LHCN-M2 (cell line): ENCODE measurements at places on chromosomes 3 and 15.
A peak's percentile ranks its signal among the peaks of the same experiment; 100 is the strongest.

DNA sequence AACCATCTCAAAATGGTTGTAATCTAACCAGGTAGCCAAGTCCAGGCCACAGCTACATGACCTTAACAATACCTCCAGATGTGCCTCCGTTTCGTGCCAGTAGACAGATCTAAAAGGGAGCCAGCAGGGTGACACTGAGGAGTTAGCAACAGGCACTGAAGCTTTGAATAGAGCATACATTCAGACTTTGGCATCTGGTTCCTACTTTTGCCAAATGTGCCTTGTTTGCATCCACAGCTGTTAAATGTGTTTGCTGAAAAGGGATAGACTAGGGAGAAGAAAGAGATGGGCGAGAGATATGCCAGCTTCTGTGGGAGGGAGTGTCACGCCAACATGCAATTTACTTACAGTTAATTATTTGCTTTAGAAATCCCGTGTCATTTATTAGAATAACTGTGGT lies 1433.9 kb upstream of the CADM2 start:
- DNase-seq, result no peak

- no peak for DNase-seq
These were observed 16.8 kb downstream of the PAQR5 start for GRCh38 chr15:69315402-69316110.

DNA sequence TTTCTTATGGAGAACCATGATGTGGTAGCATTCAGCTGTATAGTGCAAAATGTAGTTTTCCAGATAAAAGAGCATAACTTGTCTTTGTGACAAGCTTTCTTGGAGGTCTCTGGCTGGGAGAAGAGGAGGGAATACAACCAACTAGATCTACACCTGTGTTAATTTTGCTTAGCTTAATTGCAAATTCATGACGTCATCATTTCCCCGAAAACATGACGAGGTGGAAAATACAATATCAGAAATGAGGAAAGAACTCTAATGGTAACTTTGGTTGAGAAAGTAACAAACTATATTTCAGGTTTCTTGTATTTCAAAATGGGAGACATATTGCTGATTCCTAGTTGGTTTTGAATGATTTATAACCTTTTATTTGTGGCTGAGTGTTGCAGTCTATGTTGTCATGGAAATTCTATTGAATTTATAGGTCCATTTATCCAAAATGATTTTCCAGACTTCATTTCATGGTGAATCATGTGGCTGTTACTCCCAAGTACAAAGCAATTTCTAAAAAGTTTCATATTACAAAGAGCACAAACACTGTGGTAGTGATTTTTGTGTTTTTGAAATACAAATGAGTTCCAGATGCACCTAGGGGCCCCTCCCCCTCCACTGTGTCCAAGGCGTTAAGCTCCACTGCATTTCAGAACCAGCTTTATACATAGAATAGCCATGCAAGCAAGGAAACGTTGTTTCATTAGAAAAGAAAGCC lies 307.2 kb downstream of the FEZF2 start:
- DNase-seq, result peak; percentile 5

DNA sequence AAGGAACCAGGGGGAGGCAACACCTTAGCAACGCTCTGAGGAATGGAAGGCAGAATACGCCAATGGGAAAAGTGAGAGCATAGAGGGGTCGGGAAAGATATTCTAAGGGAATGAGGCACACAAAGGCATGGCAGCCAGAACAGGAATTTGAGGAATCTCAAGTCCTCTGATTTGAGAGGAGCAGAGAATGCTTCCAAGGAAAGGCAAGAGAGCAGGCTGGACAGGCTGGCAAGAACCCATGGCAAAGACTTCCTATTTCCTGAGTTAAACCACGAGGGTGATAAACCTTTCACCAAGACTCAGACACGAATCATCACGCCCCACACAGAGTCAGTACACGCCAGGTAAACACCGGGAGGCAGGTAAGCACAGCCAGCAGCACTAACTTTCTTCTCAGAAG lies 109.8 kb downstream of the IGF2BP2 start:
- no peak for DNase-seq

- no peak for DNase-seq
These were observed 140.3 kb downstream of the NR2F2 start for GRCh38 chr15:96470681-96471310.

DNA sequence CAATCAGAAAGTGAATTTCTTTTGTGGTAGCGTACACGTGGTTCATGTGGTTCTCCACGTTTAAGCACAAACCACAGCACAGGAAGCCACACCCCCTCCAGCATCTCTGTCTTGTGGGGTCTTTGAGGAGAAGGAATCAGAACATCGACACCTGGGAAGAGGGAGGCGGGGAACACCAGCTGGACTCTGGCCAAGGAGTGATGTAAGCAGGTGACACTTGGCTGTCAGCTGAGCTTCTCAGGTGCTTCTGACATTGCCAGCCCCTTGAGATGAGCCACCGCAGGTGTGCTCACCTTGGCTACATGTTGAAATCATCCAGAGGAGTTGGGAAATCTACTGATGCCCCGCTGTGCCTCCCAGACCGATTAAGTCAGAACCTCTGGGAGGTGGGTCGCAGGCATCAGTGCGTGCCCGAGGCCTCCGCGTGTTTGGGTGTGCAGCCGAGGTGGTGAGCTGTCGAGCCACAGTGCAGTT lies 85.0 kb downstream of the FAM81A start:
- DNase-seq, result no peak

- DNase-seq, result peak; percentile 40
These were observed 1.2 kb upstream of the SNAPC5 start for GRCh38 chr15:66498501-66499386.

DNA sequence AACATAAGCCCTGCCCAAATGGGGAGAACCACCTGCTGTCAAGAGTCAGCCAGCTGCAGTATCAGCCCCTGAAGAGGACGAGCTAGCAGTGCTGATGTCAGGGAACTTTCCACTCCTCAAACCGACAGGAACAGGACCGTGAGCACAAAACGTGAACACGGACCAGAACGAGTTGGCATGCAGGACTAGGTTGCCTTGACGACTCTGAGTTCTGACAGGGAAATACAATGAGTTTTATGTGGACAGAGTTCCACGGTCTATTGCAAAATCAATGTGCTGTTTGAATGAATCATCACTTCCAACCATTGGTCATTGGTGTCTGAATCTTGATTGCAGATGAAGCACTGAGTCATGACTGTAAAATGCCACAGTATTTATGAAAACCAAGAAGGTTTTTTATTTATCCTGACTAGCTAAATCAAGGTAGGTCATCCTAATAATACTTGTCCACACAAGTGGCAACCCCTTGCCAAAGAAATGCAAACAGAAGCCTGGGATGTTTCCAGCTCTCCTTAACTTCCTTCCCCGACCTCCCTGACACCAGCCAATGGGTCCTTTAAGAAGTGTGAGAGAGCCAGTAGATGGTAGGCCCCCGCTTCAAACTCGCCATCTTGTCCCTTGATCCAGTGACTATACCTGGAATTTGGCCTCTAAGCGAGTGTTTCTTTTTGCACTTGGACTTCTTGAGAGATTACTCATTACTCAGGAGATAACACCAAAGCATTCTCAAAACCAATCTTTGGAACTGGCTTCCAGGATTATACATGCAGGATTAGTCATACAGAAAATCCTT lies 119.6 kb downstream of the ASB7 start:
- DNase-seq, result peak; percentile 99

- DNase-seq, result no peak
These were observed 25.0 kb downstream of the CHP1 start for GRCh38 chr15:41256103-41256502.

DNA sequence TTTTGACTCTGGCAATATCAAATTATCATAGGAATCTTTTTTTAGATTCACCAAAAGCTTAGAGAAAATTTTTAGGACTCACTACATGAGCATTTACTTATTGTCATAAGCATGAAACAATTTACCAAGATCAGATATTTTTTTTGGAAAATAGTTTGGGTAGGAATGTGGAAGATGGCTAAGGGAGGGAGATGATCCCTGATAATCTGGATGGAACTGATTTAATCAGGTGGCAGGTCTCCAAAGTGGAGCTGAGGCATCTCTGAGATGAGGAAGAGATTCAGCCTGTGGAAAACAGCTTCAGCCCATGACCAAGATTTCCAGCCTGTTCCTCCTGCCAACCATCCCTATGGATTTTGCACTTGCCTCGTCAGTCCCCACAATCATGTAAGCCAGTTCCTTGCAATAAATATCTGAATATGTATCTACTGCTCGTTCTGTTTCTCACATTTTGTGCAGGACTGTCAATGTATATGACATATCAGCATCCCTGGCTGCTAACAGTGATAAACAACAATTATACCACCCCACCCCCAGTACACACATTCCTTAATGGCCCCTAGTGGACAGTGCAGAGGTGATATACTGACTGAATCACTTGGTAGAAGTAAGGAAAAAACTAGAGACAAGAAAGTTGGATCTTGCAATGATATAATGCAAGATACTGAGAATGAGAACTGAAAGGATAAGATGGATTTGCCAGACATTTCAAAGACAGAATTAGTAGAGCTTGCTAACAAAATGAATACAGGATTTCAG lies 183.8 kb downstream of the NEK10 start:
- no peak for DNase-seq

DNA sequence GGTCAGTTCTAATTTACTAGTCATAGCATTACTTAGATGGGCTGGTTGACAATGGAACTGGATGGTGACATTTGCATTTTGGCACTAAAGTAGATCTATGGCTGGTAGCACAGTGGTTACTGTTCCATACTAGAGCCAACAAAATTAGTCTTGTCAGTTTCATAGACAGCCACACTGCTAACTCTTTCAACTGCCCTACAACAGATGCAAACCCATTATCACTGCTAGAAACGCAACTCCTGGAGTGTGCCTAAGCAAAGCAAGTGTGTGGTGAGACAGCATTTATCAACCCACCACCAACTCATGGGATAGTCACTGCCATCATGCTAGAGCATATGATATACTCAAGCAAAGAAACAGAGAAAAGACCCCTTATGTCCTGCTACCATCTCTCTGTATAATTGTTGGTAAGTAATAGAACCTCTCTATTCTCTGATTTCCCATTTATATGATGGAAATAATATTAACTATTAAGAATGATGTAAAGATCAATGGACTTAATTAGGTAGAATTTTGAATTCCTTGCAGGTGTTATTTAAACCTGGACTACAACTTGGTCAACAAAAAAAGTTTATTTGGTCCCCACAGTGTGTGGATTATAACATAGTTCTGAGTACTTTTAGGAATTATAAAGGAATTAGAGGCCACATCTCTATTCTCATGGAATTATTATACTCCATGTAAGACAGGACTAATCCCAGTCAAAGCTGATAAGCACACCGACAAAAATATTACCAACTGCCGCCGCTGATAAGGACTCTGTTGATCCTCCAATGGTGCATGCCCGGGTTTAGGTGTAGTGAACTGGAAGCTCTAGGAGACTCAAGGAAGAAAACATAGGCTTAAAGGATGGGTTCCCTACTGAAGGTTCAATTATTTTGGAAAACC lies 19.9 kb upstream of the ABHD5 start:
- no peak for DNase-seq

DNA sequence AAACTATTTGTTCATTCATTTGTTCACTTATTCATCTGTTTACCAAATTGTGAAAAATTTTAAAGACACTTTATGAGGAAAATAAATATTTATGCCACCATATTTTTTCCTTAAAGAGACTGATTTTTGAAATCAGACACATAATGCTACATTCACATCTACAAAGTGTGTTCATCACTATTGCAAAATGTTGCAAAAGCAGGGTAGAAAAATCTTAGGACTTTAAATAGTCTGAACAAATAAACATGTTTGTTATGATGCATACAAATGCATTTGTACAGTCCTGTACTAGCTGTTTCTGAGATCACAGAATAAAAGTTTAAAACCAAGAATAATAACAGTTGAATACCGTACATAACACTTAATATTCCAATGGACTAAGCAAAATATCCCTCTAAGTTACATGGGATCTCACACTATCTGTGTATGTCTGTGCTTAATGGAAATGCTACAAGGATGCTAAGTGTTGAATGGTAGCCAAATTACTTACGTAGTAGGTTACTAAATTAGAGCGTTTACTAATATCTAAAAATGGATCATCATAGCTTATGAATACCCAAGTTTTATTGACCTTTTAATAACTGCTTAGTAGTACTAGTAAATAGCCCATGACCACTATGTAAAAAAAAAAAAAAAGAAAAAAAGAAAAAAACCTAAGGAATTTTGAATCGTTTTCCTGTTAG lies 25.1 kb downstream of the ATP11B start:
- DNase-seq, result no peak

DNA sequence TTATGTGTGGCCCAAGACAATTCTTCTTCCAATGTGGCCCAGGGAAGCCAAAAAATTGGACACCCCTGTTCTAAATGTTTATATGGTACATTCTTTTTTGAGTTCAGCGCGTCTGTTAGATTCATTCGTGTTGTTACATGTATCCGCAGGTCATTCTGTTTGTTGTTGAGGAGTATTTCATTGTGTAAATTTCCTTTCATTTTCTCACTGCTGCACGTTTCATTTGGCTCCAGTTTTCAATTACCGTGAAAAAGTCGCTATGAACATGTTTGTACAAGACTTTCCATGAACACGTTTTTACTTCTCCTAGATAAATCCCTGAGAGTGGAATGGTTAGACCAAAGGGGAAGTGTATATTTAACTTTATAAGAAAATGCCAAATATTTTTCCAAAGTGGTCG lies 7.5 kb upstream of the OPA1 start:
- DNase-seq, result no peak

DNA sequence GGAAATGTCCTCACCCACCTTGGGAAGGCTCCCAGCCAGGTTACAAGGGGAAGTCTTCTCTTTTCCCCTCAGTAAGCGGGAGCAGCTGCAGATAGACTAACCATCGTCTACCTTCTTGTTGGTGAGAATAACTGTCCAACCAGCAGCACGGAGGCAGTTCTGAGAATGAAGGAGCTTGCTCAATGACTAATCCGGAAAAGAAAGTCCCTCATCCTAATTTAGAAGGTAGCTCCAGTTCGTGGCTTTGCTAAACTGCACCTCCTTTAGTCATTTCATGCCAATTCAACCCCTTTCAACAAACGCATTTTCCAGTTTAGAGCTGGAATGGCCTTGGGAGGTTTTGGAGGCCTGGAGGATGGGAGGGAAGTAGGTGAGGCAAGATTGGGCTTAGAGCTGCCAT lies 527.4 kb upstream of the PROK2 start:
- DNase-seq, result no peak

GRCh38 chr3:89058371-89058770 lies 49.0 kb upstream of the EPHA3 start:
- DNase-seq, result no peak

DNA sequence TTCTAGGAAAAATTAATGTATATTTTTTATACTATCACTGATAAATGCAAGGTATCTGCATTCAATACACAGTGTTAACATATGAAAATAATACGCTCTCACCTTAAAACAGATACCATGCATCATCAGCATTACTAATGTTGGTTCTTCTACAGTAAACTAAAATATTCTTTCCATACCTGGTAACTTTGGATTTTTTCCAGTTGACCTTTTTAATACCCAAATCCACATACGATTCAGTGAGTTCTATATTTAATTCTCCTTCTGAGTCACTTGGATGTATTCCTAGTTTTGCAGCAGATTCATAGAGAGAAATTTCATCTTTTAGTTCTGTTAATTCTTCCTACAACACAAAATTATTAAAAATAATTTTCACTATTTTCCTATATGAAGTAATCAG lies 29.9 kb downstream of the CEP152 start:
- no peak for DNase-seq

- DNase-seq, result peak; percentile 78
These were observed 363.2 kb upstream of the NAALADL2 start for GRCh38 chr3:174495928-174496327.

- no peak for DNase-seq
These were observed 642.3 kb upstream of the CFAP20DC start for GRCh38 chr3:59692117-59692516.
